ENCODE measurements at places on chromosomes 5 and 9. TPM values are rescaled to one million over a fixed set of nuclear protein-coding genes. Genes with fewer than 3 reads are reported as not detected.

Gene LIX1
- total RNA-seq, result not detected

Gene OR1Q1
- total RNA-seq, result not detected

Gene MSH3
- 12.8 TPM for total RNA-seq

Gene PRELID1
- 57.2 TPM for total RNA-seq

- no peaks in the 10 kb centered on the region for H3K27me3 ChIP-seq
- no peak for DNase-seq
- no peaks in the 10 kb centered on the region for H3K36me3 ChIP-seq
- no peaks in the 10 kb centered on the region for H3K4me1 ChIP-seq
- H3K4me3 ChIP-seq, result no peak overlapping the region
- peak overlapping the region; percentile 6 for H3K27ac ChIP-seq
These were observed 215.0 kb upstream of the PANK3 start for GRCh38 chr5:168793841-168794837.

- H3K4me3 ChIP-seq, result no peak overlapping the region
- no peaks in the 10 kb centered on the region for H3K4me1 ChIP-seq
- H3K36me3 ChIP-seq, result no peaks in the 10 kb centered on the region
- no peak overlapping the region for H3K27ac ChIP-seq
- DNase-seq, result no peak
These were observed 139.6 kb downstream of the SPATA31D1 start for GRCh38 chr9:82128011-82128696.

DNA sequence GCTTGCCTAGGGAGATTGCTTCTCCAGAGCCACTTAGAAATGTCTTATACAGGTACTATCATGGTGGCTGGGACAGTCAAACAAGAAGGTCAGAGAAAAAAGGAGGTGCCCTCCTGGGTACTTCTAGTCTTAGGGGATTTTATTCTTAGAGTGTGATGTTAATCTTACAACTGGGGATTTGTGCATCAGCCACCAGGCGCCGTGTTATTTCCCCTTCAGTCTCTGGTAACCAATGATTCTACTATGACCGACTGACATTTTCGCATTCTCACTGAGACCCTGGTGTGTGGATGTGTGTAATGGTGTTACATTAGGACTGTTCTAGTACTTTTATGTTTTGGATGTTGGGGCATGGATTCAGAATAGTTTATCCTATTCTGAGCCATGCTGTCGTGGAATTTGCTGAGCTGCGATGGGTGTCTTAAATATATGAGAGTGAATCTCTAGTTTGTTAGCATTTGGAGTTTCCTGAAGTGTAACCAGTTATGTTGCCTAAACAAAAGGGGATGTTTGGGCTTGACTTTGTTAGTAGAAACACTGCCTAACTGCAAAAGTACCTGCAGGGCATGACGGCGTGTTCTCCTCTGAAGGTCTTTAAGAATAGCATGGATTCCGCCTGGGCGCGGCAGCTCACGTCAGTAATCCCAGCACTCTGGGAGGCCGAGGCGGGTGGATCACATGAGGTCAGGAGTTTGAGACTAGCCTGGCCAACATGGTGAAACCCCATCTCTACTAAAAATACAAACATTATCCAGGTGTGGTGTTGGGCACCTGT is 175.2 kb upstream of the DAP start:
- no peaks in the 10 kb centered on the region for H3K36me3 ChIP-seq
- H3K4me1 ChIP-seq, result no peaks in the 10 kb centered on the region
- no peak for DNase-seq
- no peak overlapping the region for H3K27ac ChIP-seq
- H3K27me3 ChIP-seq, result no peaks in the 10 kb centered on the region
